ENCODE measurements at places on chromosomes 6 and 20. TPM values are rescaled to one million over a fixed set of nuclear protein-coding genes. Genes with fewer than 3 reads are reported as not detected.

Gene TDP2
- total RNA-seq: 33.0 TPM

Gene GPSM3
- total RNA-seq: 28.1 TPM

GRCh38 chr6:156828280-156828703 lies 51.1 kb downstream of the ARID1B start:
- H3K36me3 ChIP-seq: no peaks in the 10 kb centered on the region
- peak overlapping the region; percentile 12 for H3K27ac ChIP-seq
- no peak overlapping the region for H3K4me3 ChIP-seq
- peaks cover 11% of the 10 kb centered on the region for H3K4me1 ChIP-seq
- H3K27me3 ChIP-seq: no peaks in the 10 kb centered on the region

DNA sequence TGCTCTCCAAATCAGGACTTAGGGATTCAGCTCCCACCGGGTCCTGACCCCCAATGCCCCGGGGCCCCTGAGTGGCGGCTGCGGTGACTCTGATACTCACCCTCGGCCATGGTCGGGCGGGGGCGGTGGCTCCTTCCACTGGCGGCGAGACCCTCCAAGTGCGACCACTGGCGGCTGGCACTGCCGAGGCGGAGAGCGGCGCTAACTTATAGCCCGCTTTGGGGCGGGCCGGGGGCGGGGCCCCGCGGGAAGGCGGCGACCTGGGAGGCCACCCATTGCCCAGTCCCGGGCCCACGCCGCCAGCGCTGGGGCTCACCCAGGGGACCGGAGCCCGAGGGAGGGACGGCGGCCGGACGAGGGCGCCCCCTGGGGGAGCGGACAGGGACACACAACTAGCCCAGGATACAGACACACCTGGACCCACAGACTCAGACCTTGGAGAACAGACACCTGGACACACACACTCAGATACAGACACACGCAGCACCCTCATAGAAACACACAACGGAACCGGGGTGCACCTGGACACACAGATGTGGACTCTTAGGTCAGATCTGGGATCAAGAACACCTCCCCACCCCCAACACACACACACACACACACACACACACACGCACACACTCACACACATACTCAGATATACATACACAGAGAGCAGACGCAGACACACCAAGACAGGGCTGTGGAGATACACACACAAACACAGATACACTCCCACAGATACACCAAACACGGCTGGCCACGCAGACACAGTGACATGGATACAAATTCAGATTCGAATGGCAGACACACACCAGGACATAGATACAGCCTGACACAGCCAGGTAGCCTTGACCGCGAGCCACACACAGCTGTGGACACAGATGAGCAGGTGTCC lies at the start of gene TGM2:
Gene TGM2, minus strand, starts transcription at position 182 of the 877 bp plus-strand sequence. Its CDS starts 72 bp downstream, at position 110.
- H3K4me3 ChIP-seq: peak within 1 kb of the TSS; percentile 68
- peak; percentile 88 for DNase-seq
- H3K4me1 ChIP-seq: no peaks in the 10 kb centered on the region

Gene KIFC1
- total RNA-seq: 2.3 TPM

Gene MYT1
- total RNA-seq: not detected

Gene LY6G5C
- 2.5 TPM for total RNA-seq

Gene BANF2
- not detected for total RNA-seq

GRCh38 chr6:133549371-133549801 lies 308.2 kb downstream of the EYA4 start:
- no peak for DNase-seq
- H3K27ac ChIP-seq: no peak overlapping the region
- no peaks in the 10 kb centered on the region for H3K27me3 ChIP-seq
- H3K4me1 ChIP-seq: no peaks in the 10 kb centered on the region
- H3K36me3 ChIP-seq: no peaks in the 10 kb centered on the region

- H3K36me3 ChIP-seq: no peaks in the 10 kb centered on the region
- no peaks in the 10 kb centered on the region for H3K4me1 ChIP-seq
- no peak for DNase-seq
- H3K27ac ChIP-seq: no peak overlapping the region
- H3K4me3 ChIP-seq: no peak overlapping the region
Measured at GRCh38 chr6:137033828-137034227, 10.9 kb downstream of the IL20RA start.

Gene C6orf58
- total RNA-seq: not detected

- H3K27ac ChIP-seq: no peak overlapping the region
- no peaks in the 10 kb centered on the region for H3K4me1 ChIP-seq
- DNase-seq: no peak
- H3K4me3 ChIP-seq: no peak overlapping the region
Measured at GRCh38 chr6:57162516-57162915, 9.6 kb upstream of the BAG2 start.

Gene OR2H2
- total RNA-seq: not detected

Gene ULBP1
- total RNA-seq: 0.72 TPM

- H3K27me3 ChIP-seq: no peaks in the 10 kb centered on the region
Measured at GRCh38 chr6:166024252-166024651, 143.4 kb downstream of the TBXT start.

DNA sequence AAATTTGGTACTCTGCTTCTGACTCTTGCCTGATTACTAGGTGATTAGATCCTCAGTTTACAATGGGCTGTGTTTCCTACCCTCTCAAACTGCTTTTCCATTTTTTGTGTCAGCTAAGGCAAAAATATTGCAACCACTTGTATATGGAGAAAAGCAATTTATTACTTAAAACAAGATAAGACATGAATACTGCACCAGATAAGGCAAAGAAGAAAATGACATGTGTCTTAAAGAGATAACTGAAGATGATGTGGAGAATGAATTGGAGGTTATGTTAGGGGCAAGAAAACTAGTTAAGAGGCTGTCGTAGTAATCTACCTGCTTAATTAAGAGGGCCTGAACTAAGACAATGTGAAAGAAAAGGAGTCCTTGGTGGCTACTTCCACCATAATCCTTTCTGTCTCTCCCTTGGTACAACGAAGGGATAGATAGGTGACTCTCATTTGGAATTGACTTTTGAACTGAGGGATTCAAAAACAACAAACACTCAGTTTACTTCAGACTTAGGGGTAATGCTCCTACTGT lies 16.3 kb upstream of the REV3L start:
- H3K27me3 ChIP-seq: no peaks in the 10 kb centered on the region
- H3K4me3 ChIP-seq: no peak overlapping the region
- H3K27ac ChIP-seq: no peak overlapping the region
- no peaks in the 10 kb centered on the region for H3K4me1 ChIP-seq

- H3K27ac ChIP-seq: no peak overlapping the region
- H3K4me1 ChIP-seq: no peaks in the 10 kb centered on the region
- no peaks in the 10 kb centered on the region for H3K27me3 ChIP-seq
- DNase-seq: no peak
- H3K36me3 ChIP-seq: no peaks in the 10 kb centered on the region
- no peak overlapping the region for H3K4me3 ChIP-seq
Measured at GRCh38 chr6:42845327-42845694, 34.1 kb upstream of the RPL7L1 start.

DNA sequence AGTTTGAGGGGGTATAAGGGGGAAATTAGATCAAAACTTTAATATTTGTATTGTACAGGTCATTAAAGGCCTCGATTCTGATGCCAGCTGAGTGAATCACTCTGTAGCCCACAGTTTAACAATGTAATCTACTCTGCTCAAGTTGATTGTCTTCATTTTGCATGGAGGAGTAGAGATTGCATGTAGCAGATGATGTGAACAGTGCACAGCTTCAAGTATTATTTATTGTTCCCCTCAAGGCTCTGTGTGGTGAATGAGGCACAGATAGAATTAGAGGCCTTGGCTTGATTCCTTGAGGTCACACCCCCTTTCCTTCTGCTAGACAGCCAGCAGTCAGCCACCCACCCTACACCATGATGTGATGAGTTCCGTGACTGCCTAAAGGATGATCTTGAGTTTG lies 38.1 kb downstream of the TXLNB start:
- H3K4me1 ChIP-seq: no peaks in the 10 kb centered on the region
- H3K4me3 ChIP-seq: no peak overlapping the region
- no peak for DNase-seq
- H3K27ac ChIP-seq: no peak overlapping the region
- H3K36me3 ChIP-seq: no peaks in the 10 kb centered on the region

DNA sequence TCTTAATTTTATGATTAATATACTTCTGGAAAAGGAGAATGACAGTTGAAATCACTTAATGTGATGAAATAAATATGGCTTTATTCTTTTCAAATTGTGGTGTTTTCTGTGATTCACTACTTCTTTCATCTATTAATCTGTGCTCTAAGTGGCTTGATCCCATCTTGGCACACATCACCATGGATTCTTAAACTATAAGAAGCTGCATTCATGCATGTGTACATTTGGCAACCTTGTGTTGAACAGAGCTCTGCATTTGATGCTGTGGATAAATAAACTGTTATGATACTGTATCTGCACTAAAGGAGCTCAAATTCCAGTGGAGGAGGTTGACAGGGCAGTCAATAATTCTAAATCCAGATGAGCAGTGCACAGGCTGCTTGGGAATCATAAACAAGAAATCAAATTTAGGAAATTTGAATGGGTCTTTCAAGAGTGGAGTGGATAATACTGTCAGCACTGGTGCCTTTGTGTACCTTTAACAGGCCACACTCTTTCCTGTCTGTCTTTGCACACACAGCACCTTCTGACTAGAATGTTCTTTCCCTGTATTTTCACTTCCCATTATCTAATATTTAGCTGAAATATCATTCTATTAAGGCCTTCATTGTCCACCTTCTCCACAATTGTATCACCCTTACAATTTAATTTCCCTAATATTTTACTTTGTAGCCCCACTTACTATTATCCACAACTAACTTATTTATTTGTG lies 252.9 kb downstream of the GRM1 start:
- H3K4me1 ChIP-seq: no peaks in the 10 kb centered on the region
- H3K27ac ChIP-seq: no peak overlapping the region
- no peak for DNase-seq
- H3K27me3 ChIP-seq: no peaks in the 10 kb centered on the region

DNA sequence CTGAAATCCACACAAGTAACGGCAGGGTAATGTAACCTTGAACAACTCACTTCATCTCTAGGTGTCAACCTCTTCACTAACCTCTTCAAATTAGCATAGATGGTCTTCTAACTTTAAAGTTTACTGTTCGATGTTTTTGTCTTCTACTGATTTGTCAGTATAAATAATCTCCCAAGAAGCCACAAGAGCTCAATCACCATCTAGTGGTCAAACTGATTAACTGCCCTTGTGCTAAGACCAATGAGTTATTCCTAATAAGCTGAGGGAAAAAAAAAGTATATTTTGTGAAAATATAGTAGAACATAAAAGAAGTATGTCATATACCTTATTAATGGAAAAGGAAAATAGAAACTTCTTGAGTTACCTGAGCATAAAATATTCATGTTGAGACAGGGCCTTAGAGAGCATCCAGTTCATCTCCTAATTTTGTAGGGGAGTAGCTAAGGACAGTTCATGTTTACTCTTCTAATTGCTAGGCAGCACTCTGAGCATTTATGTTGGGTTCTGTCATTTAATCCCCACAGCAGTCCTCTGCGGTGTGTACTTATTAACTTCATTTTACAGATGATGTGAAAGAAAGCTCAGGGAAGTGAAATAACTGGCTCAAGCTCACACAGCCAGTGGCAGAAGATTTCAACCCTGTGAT lies 317.1 kb downstream of the ESR1 start:
- no peaks in the 10 kb centered on the region for H3K4me1 ChIP-seq
- H3K27ac ChIP-seq: no peak overlapping the region
- H3K27me3 ChIP-seq: no peaks in the 10 kb centered on the region
- DNase-seq: no peak
- H3K4me3 ChIP-seq: no peak overlapping the region

DNA sequence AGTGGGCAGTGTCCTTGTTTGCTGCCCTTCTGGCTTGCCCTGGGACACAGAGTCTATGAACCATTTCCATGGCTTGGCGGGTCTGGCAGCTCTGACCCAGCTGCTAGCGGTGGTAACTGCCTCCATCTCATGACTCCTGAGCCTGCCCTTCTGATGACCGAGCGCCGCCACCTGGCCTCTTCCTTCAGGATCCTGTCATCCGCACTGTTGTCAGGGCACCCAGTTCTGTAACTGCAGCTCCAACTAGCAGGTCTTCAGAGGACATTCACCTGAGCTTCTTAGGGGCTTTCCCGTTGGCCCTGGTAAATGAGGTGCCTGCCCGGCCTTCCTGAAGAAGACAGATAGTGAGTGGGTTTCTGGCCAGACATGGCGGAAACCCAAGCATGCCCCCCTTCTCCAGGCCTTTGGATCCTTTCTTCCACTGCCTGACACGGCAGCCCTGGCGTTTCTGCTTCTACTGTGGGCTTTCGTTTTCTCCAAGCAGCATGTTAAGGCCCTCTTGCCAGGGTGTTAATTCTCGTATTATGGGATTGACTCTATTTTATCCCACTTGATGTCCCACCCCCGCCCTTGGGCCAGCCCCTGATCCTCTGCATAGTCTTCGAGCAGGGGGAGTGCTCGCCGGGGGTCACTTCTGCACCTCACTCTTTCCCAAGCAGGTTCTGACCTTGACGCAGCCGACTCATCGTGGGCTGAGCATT lies 24.7 kb downstream of the PACSIN1 start:
- H3K36me3 ChIP-seq: no peaks in the 10 kb centered on the region
- no peaks in the 10 kb centered on the region for H3K4me1 ChIP-seq
- H3K4me3 ChIP-seq: no peak overlapping the region
- H3K27ac ChIP-seq: no peak overlapping the region
- DNase-seq: no peak

DNA sequence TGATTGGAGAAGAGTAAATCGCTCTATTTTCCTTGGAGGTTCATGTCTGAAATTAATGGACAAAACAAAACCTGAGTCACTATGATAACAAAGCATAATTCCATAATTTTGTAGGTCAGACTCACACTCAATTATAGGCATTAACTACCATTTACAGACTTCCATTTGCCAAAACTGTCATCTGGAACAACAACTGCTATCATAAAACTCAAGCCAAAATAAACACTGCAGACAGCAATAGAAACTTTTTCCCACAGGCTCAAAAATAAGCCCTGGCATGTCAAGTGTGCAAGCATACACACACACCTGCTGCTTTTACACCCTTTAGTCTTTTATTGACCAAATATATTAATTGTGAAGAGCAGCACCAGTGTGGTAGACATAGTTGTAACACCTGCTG lies 7.1 kb downstream of the MRPS10 start:
- H3K27me3 ChIP-seq: no peaks in the 10 kb centered on the region
- H3K36me3 ChIP-seq: peaks cover 53% of the 10 kb centered on the region
- no peak overlapping the region for H3K27ac ChIP-seq
- no peak for DNase-seq

DNA sequence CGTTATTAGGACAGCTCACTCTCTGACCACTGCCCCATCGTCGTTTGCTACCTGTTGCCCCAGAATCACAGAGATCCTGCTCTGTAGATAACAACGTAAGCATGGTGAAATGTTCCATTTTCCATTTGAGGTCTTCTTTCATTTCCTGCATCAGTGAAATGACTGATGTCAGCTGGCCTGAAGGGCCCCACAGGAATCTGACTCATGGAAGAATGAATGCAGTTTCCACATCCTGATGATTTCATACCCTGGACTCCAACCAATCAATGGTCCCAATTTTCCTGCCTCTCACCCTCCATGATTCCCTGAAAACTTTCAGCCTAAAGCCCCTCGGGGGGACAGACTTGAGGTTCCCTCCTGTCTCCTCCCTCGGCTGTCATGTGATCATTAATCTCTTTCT lies 394.4 kb upstream of the CDH4 start:
- H3K27me3 ChIP-seq: no peaks in the 10 kb centered on the region
- H3K4me3 ChIP-seq: no peak overlapping the region
- H3K27ac ChIP-seq: no peak overlapping the region
- DNase-seq: no peak
- no peaks in the 10 kb centered on the region for H3K36me3 ChIP-seq

Gene CD83
- total RNA-seq: 4.0 TPM

Gene CD24
- 2,350 TPM for total RNA-seq

Data from kidney (tissue), 22 donors.